ENCODE measurements at places on chromosomes 2 and 18. TPM values are rescaled to one million over a fixed set of nuclear protein-coding genes. Genes with fewer than 3 reads are reported as not detected.

- DNase-seq, result no peak
Observed at GRCh38 chr2:64904413-64905329, 84.5 kb upstream of the SLC1A4 start.

DNA sequence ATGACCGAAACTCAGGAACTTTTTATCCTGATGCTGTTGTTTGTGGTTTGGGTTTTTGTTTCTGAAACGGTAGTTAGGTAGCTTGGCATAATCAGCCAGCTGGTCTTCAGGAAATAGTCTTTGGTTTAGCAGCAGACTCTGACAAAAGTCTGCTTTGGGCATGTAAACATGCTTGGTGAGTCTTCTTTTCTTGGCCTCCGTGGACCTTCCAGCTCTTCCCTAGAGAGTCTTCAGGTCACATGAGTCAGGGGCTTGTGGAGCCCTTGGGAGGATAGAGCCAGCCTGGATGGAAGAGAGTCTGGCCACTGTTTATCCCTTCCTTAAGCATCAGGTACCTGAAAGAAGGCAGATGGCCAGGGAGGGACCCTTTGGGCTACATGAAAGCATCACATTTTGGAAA lies 154.5 kb downstream of the MGAT5 start:
- DNase-seq, result no peak

DNA sequence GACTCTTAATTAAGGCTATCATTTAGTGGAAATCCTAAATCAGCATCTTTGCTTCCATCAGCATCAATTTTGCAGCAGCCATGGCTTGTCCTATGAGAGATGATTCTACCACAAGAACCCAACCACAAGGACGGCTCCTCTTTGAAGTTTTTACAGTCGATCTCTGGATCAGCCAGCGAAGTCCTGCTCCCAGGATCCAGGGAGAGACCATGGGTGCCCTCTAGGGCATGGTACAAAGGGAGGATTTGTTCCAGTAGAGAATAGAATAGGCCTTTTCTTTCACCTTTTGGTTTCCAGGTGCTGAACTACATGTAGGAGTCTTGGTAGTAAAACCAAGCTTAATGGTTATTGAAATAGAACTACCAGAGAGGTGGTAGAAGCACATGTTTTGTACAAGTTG lies 52.7 kb downstream of the TMEM200C start:
- DNase-seq, result no peak

GRCh38 chr18:23539296-23539695 lies 36.0 kb downstream of the RMC1 start:
- DNase-seq, result no peak

DNA sequence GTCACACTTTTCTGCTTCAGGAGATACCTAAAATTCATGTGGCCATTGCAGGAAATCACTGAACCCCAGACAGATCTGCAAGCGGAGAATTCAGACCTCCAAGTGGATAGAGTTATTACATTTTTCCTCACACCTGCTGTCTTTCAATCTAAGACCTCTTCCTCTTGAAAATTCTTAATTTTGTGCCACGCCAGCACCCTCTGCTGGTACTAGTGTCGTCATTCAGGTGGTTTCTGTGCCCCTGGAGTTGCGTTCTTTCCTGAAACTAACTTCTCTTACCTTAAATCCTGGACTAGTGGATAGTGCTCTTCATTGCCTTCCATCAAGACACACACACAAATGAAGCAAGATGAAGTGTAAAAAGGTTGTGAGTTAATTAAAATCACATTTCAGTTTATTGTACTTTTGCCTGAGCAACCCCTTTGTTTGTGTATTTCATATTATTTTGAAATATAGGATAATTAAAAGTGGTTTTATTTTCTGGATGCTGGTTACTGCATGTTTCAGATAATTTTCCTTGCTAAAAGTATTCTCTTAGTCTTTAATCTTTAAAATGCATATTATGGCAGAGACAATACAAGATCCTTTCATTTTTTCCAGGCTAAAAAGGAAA lies 1.6 kb upstream of the DNER start:
- no peak for DNase-seq

- DNase-seq, result no peak
Observed at GRCh38 chr18:4831791-4832375, 365.2 kb downstream of the AKAIN1 start.

GRCh38 chr2:42281416-42282081 lies 79.5 kb downstream of the COX7A2L start:
- DNase-seq, result no peak

DNA sequence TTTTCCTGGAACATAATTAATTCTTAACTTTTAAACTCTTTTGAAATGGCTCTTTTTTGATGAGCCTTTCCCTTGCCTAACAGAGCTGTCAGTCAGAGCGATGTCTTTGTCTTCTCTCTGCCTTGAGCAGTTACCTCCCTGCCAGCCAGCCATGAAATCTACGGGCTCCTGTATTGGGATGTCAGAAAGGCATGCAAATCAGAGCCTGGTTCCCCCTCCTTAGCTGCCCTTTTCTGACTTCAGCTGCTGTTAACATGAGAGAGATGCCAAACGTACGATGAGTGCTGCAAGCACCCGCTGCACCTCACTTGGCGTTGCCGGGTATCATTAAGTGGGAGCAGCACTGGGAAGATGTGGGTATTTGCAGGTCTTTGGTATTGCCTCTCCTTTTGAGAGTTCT lies 131.4 kb upstream of the BOD1L2 start:
- no peak for DNase-seq

DNA sequence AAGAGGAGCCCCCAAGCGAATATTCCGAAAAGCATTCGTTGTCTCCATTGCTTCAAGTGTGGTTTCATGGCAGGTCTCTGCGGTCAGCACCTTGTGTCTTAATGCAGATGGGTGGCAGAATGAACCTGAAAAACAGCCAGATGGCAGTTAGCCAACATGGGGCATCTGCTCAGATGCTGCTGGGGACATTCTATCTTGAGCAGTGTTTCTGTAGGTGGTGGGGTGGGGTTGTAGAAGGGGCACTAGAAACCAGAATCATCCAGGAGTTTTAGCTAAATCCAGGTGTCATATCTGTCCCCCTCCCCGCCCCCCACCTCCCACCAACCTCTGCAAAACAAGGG lies 42.1 kb downstream of the ST6GAL2 start:
- peak; percentile 80 for DNase-seq

GRCh38 chr2:134603966-134604365 lies 114.8 kb downstream of the TMEM163 start:
- DNase-seq, result peak; percentile 55

- no peak for DNase-seq
Observed at GRCh38 chr18:76169733-76170132, 325.3 kb downstream of the ZNF516 start.

DNA sequence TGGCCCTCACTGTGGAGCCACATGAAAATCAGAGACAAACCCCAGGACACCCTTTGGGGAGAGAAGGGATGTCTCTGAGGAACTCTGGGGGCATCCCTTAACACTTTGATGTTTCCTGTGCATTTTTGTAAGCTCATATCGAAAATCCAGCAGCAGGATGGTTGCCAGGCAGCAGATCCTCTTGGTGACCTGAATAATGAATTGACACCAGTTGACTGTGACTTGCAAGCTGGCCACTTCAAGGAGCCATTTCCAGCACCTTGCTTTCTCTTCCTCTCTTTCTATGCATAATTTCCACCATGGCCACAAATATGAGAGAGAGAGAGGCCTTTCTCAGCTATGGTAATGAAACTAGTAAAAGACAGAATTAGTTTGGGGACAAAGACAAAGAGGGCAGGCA lies 91.7 kb downstream of the NRP2 start:
- no peak for DNase-seq

- no peak for DNase-seq
Observed at GRCh38 chr2:105606081-105606480, 138.6 kb upstream of the NCK2 start.

DNA sequence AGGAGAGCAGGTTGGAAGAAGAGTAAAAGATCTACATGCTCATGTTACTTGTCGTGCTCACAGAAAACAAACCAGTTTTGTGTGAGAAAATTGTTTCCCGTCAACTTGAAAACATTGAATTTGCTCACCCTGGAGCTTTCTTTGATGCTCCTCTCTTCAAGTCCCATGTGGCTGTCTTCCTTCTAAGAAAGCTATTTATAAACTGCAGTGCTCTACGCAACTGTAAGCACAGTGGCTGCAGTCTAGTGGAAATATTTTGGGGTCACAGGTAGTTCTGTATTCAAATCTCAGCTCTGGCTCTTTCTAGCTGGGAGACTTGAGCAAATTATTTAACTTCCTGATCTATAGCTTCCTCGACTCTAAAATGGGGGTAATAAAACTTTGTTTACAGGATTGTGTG lies 211.8 kb downstream of the PLCL1 start:
- DNase-seq, result no peak

DNA sequence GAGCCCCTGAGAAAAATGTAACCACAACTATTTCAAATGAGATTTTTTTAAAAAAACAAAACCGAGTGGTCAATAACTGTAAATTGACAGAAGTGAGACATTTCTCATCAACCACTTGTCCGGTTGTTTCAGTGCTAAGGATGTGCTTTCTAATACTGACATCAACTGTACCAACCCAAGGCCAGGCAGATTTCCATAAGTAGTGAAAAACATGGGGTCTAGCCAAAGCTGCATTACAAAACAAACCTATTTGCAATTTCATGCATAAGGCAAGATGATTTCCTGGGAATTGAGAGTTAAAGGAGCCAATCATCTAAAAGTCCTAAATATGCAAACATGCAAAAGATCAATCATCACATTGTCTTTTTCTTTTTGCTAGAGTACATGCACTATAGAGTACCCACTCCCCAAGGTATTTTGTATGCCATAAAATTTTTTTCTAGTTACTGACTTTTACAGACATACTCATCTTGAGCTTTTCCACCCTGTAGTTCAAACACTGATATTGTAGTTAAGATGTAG lies 22.6 kb downstream of the HNRNPLL start:
- DNase-seq, result no peak

- no peak for DNase-seq
Observed at GRCh38 chr18:79916128-79916494, 35.3 kb downstream of the SLC66A2 start.

DNA sequence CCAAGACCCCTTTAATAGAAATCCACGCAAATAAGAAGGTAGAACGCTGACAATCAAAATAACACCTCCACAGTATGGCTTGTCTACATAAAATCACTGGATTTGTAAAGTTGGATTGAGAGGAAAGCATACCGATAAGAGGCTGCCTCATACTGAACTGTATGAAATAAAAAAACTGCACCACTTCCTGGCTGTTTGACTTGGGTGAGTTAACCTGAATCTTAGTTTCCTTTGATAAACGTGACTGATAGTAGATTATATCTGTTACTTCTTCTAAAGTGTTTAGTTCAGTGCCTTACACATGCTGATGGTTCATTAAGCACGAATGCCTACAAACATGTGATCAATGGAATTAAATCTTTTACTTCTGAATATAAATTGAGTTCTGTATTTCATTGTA lies 140.4 kb upstream of the RNF152 start:
- DNase-seq, result no peak

DNA sequence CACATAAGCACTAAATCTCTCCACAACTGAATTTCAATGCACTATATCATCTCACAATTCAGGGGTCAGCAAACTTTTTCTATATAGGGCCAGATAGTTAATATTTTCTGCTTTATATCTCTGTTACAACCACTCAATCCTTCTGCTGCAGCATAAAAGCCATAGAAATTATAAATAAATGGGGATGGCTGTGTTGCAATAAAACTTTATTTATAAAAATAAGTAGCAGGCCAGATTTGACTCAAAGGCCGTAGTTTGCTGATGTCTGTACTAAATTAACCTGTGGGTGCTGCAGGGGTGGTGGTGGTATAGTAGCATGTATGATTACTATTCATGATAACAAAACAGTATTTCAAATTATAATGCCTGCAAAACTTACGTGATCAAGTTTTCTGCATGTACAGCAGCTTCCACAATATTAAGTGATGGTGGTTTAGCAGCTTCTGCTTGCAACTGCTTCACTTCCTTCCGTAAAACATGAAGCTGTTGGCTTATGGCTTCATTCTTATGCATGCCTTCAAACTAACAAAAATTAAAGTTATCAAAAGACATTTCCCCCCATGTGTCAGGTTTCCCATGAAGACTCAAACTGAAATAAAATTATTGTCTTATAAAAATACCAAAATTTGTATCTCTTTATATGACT lies 64.1 kb downstream of the SIGLEC15 start:
- no peak for DNase-seq

- DNase-seq, result no peak
Observed at GRCh38 chr2:150120326-150120955, 367.0 kb downstream of the RND3 start.

DNA sequence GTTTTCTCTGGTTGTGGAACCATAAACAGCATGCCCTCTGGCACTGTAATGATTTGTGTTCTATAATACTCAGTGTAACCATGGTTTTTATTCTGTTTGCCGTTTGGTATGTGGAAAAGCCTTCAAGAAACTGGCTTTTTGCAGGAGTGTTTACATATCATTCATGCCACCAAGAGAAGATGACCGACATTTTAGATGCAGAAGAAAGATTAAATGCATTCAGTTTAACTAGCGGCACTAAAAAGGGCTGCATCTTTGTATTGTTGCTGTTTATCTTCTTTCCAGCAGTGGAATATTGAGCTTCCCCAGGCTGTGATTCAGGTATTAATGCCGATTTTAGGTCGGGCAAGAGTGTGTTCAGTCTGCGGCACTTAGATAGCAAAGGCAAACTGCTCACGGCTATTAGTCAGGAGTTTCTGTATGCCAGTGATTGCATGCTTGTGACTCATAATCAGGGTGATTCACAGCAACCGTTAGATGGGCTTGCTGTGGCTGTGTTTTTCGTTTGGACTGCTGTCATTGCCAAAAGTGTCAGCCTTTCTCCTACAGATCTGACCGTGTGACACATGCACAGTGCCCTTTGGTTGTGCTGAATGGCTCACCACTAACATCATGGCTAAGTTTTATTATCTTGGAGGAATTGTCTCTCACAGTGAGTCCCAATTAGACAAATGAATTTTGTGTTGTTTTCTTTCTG lies 479.7 kb downstream of the PARD3B start:
- no peak for DNase-seq

GRCh38 chr18:39480494-39481195 lies 1915.0 kb upstream of the CELF4 start:
- DNase-seq, result no peak

DNA sequence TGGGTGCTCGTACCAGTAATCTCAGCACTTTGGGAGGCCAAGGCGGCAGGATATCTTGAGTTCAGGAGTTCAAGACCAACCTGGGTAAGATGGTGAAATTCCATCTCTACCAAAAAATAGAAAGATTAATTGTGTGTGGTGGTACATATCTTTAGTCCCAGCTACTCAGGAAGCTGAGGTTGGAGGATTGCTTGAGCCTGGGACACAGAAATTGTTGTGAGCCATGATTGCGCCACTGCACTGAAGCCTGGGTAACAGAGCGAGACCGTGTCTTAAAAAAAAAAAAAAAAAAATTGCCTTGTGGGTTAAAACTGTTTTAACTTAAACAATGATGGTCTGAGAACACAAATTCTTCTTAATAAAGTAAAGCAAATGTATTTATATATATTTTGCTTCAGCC lies 49.6 kb downstream of the ATP9B start:
- no peak for DNase-seq

- no peak for DNase-seq
Observed at GRCh38 chr2:233424154-233424951, 70.1 kb downstream of the DGKD start.

- no peak for DNase-seq
Observed at GRCh38 chr2:45171136-45171501, 161.9 kb upstream of the SIX2 start.

The UGT1A3 gene
- not detected for total RNA-seq

The HYCC2 gene
- total RNA-seq, result 11.4 TPM

The FHOD3 gene
- 51.4 TPM for total RNA-seq

The ABCG8 gene
- not detected for total RNA-seq

The SPC25 gene
- 0.23 TPM for total RNA-seq

The CFC1 gene
- total RNA-seq, result not detected

The SH3RF3 gene
- 6.3 TPM for total RNA-seq

The RAB6C gene
- total RNA-seq, result 0.42 TPM

The MRPL19 gene
- total RNA-seq, result 35.3 TPM

The MSGN1 gene
- total RNA-seq, result not detected
